ENCODE measurements at places on chromosomes 1 and 21.

DNA sequence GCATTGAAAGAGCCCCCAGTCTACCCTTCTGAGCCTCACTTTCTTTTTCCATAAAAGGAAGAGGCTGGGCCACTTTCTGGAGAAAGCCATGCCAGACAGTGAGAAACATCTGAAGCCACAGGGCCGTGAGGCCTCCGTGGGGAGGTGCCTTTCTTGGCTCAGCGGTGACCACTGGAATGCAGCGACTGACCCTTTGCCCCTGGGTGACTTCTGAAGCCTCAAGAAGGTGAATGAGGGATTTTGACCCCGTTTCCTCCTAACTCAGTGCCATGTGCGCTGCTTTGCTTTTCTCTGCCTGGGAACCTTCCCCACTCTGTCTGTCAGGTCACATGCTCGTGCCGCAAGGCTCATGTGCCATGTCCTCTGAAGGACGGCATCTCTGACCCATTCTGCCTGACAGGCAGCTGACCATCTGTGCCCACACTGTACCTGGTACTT, 44.7 kb upstream of the A3GALT2 start:
- DNase-seq: no peak

DNA sequence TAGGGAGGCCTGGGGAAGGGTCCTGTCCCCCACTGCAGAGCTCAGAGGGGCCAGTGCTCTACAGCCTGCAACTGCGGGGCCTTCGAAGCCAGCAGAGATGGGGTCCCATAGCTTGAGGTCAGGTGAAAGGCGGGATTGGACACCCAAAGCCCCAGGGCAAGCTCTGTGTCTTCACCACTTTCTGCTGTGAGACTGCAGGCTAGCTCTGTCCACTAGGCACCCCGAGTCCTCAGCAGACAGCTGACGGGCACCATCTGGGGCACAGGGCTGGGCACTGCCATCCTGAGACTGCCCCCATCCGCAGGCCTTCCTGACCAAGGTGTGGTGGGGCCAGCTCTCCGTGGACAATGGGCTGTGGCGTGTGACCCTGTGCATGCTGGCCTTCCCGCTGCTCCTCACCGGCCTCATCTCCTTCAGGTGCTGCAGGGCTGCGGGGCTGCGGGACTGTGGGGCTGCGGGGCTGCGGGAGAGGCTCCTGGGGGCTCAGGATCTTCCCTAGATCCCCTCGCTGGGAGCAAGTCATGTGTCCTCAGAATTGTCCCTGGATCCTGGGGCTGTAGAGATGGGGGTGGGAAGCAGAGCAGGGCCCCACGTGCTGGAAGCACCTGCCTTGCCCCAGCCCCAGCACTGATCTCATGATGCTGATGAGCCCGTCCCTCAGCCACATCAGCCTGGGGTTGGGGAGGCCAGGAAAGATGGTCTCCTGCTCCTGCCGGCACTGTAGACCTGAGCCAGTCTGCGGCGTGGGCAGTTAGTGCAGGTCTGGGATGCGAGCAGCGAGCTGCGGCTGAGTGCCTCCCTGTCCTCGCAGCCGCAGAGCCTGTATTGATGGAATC, 46.8 kb downstream of the TRPM2 start:
- no peak for DNase-seq

GRCh38 chr1:244234009-244234643, 183.0 kb downstream of the ZBTB18 start:
- DNase-seq: no peak

DNA sequence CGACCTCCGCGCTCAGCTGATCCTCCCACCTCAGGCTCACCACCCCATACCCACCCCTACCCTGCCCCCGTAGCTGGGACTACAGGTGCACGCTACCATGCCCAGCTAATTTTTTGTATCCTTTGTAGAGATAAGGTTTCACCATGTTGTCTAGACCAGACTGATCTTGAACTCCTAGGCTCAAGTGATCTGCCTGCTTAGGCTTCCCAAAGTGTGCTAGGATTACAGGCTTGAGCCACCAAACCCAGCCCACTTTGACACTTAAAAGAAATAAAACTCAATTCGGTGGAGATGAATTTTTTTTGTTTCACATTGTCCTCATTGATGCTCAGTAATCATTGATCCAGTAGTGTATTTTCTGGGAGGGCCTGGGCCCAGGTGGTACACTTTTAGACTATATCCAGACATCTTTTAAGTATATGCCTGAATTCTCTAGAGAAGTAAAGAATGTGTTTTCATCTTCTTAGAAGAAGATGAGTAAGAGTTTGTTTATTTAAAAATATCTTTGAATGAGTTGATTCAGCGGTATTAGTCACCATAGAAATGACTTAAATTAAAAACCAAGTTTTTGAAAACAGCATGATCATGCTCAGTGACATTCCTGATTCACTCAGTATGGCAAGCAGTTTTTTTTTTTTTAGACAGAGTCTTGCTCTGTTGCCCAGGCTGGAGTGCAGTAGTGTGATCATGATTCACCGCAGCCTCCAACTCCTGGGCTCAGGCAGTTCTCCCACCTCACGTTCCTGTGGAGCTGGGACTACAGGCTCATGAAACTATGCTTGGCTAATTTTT, 57.8 kb downstream of the EPB41 start:
- DNase-seq: peak; percentile 53

DNA sequence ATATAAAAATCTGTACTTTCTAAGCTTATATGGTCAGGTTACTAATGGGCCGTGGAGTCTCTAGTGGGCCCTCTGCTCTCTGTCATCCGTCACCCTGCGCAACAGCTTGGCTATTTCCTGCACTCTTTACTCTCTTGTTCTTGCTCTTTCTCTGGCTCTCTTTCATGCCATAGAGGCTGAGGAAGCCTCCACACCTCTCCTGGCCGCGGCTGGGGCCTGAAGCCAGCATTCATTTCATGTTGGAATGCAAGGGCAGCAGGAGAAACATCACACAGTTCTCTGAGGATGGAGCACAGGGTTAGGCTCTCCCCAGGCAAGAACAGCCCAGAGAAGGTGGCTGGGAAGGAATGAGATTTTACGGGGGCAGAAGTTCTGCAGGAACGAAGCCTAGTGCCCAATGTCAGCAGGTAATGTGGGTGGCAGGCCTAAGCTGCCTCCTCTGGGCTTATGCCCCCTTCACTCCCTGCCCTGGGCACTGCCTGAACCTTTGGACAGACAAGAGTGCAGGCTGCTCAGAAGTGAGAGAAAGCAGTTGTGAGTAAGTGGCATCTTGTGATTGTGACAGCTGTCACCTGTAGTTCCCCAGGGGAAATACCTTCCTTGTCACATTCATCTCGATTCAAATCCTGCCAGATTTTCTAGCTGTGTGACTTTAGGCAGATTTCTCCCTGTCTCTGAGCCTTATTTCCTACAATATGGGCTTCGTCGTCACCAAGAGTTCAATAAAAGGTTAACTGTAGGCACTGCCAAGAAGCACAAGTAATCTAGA, 3.6 kb upstream of the FHAD1 start:
- no peak for DNase-seq

- DNase-seq: no peak
Observed at GRCh38 chr1:10862743-10863335, 66.4 kb upstream of the CASZ1 start.

DNA sequence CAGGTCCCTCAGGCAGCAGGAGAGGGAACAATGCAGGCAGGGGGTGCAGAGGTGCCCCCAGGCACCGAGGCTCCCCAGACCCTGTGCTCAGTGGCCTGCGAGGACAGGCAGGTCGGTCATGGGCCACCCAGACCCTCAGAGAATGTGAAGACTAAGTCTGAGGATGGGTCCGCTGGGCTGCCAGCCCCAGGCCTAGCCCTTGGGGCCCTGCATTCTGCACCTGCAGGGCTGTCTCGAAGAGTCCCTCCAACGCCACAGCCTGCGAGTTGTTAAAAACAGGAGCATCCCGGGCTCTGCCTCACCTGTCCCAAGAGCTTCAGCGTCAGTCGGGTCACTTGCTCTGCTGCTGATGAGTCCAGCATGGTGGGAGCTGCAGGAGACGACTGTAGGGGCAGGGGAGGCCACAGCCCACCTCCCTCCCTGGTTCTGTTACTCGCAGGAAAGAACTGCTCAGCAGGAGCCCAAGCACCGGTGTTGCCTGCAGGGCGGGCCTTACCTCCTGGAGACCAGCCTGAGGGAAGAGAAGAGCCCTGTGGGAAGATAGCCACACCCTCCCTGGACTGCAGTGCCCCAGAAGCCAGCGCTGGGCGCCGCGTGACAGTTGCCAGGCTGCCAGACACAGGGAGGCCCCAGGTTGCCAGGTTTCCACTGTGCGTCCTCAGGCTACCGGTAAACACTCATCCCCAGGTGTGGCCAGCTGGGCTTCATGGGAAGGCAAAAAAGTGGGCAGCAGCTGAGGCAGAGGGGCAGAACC, 5.8 kb downstream of the C21orf58 start:
- DNase-seq: no peak

GRCh38 chr1:184326278-184326677, 60.6 kb upstream of the C1orf21 start:
- no peak for DNase-seq

DNA sequence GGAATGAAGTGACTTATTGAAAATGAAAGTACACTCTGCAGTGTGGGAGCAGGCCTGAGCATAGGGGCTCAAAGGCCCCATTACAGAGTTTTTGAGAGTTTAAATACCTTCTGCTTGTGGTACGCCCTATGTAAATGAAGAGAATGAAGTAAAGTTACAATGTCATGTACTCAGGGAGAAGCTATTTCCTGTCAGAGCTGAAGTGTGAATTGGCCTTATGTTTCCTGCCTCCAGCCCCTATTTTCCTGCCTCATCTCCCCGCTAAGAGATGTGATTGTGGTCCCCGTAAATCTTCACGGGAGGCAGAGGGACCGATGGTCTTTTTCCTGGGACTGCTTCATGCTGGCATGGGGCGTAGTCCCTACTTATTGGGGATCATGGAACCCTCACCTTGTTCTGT, 2.5 kb upstream of the ZNF683 start:
- no peak for DNase-seq

- no peak for DNase-seq
Observed at GRCh38 chr21:44778499-44778911, 23.1 kb downstream of the UBE2G2 start.

- DNase-seq: no peak
Observed at GRCh38 chr1:59597420-59598119, 217.2 kb upstream of the HOOK1 start.

- DNase-seq: no peak
Observed at GRCh38 chr1:107692580-107693345, 272.2 kb downstream of the VAV3 start.

All from SK-MEL-5 (cell line).